ENCODE measurements at places on chromosomes 13 and 19.

DNA sequence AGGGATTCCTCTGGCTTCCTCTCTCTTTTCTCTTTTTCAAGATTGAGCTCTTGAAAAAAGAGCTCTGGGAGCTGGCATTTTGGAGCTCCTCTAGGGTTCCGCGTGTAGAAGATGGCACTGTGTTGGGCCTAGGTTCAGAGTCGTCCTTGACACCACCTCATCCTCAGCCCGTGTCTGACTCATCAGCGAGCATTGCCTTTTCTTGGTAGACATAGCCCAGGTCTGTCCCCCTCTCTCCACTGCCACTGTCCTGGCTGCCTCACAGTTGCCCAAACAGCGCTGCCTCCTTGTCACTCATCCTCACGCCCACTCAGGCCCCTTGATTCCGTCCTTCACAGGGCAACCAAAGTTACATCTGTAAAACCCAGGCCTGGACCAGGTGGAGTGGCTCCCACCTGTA lies 24.6 kb downstream of the PAK4 start:
- DNase-seq, result no peak

GRCh38 chr13:99307648-99308339 lies 595 bp upstream of the GPR183 start:
- peak; percentile 72 for DNase-seq

DNA sequence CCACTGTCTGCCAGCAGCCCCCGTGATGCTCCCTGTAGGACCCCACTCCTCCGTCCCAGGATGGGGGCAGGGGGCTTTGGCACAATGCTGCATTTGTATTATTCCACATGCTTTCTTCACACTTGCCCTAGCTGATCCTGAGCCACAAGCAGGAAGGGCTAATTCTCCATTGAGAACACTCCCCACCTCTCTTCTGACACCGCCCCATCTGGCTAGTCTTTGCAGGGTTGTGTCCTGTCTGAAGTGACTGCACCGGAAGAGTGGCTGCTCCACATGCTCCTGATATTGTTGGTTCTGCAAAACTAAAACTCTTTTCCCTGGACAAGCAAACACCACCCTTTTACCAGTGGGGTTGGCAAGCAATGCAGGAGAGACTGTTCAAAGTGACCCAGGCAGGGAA lies 18.0 kb downstream of the ZNF574 start:
- no peak for DNase-seq

- no peak for DNase-seq
Measured at GRCh38 chr19:18438331-18439024, 545 bp upstream of the ISYNA1 start.

- no peak for DNase-seq
Measured at GRCh38 chr13:104043184-104043583, 977.0 kb upstream of the SLC10A2 start.

DNA sequence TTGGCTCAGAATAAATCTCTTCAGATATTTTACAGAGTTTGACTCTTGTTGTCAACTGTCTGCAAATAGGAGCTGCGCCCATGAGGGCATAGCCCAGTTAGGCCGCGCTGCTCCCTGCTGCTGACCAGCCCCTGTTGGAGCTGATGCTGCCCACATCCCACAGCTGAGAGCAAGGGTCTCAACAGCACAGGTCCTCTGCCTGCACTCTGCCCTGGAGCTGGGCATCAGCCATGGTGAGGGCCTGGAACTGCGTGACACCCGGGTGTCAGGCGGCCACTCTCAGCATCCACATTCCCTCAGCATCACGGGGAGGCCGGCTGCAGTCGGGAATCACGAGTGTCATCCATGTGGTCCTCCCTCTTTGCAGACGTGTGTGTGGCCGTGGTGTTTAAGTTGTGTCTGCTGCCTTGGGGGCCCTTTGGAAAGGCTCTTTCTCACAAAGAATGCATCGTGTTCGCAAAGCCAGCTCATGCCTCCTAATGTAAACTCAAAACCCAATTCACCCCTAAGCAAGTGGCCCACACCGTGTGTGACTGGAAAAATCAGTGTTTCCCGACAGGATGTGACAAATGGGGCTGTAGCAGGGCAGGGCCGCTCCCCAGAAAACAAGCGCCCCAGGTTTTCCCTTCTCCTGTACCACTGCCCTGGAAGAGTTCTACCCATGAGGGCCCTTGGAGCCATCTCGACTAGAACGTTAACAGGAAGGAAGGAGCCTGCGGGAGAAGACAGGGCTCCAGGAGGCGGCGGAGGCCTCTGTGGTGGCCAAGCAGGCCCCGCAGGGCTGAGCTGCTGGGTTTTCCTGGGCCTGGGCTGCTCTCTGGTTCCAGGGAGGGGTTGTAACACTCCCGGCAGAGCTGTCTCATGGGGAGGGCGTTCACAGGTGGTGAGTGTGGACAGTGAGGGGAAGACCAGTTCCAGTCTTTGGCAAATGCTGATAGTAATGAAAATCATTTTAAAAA lies 20.3 kb downstream of the ATP11A start:
- DNase-seq, result no peak

DNA sequence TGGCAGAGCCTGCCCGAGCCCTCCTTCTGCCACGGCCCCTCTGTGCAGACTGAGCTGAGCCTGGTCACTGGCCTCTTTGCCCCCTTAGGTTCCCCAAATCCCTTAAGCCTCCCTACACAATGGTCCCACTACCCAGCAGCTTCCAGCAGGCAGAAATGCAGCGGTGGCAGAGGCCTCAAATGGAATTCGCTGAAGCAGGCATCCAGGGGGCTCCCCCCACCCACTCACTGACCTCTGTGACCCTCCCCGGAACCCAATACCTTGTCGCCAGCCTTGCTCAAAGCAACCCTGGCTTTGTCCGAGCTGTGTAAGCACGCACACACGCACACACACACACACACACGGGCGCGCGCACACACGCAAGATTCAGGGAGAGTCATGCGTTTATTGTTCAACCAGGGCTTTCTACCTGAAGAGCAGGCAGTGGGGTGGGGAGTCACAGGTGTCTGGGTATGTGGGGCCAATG lies at the start of gene LIM2:
TSS of gene LIM2 (minus strand) at position 51 of the 466 bp plus-strand sequence. CDS start 531 bp downstream, outside the sequence.
- DNase-seq, result no peak

DNA sequence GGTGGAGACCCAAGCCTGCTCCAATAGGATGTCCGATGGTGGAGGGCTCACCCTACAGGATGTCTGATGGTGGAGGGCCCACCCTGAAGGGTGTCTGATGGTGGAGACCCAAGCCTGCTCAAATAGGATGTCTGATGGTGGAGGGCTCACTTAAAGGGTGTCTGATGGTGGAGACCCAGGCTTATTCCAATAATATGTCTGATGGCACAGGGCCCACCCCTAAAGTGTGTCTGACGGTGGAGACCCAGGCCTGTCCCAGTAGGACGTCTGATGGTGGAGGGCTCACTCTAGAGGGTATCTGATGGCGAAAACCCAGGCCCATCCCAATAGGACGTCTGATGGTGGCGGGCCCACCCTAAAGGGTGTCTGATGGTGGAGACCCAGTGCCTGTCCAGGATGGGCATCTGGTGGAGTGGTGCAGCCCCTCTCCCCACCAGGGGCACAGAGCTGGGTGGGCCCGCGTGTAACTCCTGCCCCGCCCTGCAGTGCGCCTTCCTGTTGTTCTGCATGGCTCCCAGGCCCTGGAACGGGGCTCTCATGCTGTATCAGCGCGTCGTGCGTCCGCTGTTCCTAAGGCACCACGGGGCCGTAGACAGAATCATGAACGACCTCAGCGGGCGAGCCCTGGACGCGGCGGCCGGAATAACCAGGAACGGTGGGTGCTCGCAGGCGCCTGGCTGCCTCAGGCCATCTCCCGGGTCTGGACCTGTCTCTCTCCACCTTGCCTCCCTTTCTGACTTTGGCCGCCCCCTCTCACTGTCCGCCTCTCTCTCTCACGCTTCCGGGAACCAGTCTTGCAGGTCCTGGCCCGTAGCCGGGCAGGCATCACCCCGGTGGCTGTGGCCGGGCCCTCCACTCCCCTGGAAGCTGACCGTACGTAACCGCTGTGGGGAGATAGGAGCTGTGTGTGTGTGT lies 5.1 kb downstream of the REEP6 start:
- DNase-seq, result no peak

DNA sequence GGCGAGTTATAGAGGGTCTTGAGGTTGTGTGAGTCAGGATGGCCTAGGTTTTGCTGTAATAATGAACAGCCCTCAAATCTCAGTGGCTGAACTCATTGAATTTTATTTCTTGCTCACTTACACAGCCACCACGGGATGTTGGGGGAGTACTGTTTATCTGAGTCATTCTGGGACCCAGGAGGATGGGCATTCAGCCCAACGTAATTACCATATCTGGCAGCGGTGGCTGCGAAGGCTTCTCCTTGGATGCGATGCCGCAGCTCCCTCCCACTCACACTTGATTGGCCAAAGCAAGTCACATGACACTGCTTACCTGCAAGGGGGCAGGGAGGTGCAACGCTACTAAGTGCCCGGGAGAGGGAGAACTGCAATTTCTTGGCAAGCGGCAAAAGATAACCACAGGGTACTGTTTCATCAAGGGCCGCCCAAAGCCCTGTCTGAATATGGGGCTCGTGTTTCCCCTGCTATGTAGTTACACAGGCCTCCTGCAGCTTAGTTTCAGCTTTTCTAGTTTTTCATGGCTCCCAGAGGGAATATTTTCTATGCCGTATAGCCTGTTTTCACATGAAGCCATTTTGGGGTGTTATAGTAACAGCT lies 19.9 kb downstream of the ZSWIM9 start:
- peak; percentile 24 for DNase-seq

- no peak for DNase-seq
Measured at GRCh38 chr19:46654621-46655152, 6.3 kb downstream of the DACT3 start.

DNA sequence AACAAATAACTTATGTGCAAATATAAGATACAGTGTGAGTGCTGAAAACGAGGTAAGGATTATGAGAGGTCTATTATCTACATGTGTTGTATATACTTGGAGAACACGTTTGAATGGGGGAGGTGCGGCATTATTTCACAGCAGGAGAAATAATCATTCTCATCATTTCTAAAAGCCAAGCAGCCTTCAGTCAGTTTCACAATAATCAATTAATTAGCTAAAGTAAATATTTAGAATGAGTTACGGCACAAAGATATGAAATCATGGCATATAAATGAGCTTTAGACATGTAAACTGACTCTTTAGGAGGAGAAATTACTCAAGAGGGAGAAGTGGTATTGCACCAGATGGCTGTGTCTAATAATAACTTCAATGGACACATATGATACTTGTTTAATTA lies 366.6 kb downstream of the DNAJC15 start:
- no peak for DNase-seq

GRCh38 chr19:18434411-18435175 lies 3.3 kb downstream of the ISYNA1 start:
- DNase-seq, result no peak

DNA sequence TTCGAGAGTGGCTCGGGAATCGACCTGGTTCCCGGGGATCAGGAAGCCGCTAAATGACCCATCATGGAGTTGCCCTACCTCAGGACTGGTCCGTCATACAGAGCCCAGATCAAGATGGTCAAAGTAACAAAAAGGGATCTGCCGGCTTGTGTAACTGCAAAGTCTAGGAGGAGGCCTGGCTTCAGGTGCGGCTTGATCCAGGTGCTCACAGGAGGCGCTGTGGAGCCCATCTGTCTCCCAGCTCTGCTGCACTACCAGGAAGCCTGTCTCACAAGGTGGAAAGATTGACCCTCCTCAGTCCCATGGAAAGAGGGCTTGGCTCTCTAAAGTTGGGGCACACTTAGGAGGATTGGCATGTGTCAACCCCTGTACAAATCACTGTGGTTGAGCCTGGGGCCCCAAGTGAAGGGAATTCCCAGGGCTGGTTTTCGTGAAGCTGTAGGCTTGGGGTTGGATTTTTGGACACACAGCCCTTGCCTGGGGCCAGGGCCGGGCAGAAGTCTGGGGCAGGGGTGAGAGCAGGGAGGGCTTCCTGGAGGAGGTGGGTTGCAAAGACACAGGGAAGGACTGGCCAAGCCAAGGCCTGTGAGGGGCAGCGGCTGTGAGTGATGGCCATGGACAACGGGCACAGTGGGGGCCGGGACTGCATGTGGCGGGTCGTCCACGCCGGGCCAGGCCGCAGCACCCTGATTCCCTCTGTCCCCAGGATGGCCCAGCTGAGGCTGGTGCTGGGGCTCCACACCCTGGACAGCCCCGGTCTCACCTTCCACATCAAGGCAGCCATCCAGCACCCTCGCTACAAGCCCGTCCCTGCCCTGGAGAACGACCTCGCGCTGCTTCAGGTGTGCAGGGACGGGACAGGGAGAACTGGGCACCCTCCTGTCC lies 4.2 kb downstream of the GZMM start:
- DNase-seq, result no peak

DNA sequence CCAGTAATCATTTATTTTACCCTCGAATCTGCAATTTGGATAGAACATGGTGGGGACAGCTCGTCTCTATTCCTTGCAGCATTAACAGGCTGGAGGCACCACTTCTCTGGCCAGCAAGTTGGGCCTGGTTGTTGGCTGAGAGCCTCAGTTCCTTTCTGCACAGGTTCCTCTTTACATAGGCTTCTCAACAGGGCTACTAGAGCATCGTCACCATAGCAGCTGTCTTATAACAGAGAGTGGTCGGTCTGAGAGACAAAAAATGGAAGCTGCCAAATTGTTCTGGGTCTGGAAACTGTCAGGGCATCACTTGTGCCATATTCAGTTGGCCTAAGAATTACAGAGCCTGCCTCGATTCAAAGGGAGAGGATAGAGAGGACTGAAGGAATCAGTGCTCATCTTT lies 86.7 kb downstream of the DNAJC15 start:
- no peak for DNase-seq

- no peak for DNase-seq
Measured at GRCh38 chr13:99994638-99995020, 13.0 kb downstream of the ZIC2 start.

DNA sequence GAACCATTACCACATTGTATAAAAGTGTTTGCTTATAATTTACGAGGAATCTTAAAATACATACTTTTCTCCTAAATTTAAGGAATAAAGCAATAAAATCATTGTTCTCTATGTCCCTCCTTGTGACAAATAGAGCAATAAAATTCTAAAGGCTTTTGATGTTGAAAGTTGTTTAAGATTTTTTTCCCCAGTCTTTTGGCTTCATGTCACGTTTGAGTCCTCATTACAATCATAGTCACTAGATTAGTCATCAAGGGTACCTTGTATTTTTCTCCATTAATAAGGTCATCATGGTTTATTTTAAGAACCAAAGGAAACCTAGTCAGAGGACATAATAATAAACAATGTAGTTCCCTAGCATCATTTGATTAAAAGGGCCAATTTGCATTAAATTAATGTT lies 3.2 kb downstream of the WBP4 start:
- DNase-seq, result no peak

DNA sequence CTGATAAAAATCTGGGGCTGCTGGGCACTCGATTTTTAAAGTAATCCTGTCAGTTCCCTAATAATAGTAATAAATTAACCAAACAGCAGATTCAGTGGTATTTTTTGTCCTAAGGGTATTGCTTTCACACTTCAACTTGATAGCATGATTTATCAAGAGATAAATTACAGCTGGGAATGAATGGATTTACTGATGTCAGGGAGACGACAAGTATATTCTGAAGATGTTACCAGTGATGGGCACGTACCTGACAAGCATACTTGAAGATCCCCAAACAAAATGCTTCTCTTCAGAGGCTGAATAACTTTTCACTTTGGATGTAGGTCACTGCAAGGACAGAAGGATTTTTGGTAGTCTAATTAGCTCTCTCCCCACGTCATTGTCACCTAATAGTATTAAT lies 82.0 kb downstream of the OLFM4 start:
- DNase-seq, result no peak

Data from activated T-cell treated with anti-CD3 and anti-CD28 coated beads for 48 hours (primary cell).